ENCODE measurements at places on chromosomes 4 and X.

DNA sequence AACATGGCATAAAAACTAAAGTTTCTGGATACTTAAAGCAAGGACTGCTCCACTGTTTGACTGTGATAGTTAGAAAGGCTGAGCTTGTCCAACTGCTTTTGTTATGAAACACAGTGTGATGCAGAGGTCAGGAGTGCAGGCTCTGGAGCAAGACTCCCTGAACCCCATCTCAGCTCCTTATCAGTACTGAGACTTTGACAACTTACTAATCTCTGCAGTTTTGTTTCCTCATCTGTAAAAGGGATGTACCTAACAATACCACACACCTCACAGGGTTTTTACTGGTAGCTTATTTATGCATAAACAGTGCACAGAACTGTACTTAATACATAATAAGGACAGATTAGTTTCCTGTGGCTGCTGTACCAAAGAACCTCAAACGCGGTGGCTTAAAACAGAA lies 804.3 kb downstream of the FSTL5 start:
- DNase-seq: no peak

GRCh38 chr4:10496200-10496599 lies 39.0 kb upstream of the ZNF518B start:
- no peak for DNase-seq

DNA sequence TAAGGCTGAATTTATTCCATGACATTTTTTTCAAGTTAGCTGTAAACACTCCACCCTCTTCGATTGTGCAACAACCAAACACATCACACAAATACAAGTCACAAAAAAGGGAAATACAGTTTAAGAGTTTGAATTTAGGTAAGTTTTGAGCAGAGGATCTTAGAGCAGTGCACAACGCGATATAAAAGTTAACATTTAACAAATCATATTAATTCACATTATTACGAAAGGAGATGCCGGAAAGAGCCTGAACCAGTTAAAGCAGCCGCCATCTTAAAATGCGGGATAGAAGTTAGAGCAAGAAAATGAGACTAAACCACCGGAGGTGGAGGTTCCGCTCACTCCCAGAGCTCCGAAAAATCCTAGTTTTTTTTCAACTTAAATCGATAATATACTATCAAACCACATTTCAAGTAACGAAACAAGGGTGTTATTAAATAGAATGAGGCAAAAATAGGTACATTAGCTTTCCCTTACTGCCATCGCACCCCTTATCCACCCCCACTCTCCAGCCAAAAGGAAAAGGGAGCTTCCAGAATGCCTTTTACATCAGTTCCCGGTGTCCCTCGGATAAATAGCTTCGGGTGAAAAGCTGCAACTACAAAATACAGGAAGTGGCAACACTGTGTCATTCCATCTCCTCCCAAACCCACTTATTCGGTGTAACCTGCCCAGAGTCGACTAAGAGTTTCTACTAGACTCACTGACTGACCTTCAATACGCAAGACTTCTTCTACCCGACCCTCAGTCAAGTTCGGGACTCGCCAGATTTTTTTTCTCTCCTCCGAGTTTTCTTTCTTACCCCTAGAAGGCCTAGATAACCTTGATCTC lies 1.9 kb downstream of the UBE2D3 start:
- peak; percentile 68 for DNase-seq

- DNase-seq: peak; percentile 33
Observed at GRCh38 chrX:12210196-12210815, 72.0 kb downstream of the FRMPD4 start.

GRCh38 chrX:145818186-145819113 lies 821 bp downstream of the SLITRK2 start:
- no peak for DNase-seq

- no peak for DNase-seq
Observed at GRCh38 chr4:53847965-53848364, 216.4 kb downstream of the CHIC2 start.

DNA sequence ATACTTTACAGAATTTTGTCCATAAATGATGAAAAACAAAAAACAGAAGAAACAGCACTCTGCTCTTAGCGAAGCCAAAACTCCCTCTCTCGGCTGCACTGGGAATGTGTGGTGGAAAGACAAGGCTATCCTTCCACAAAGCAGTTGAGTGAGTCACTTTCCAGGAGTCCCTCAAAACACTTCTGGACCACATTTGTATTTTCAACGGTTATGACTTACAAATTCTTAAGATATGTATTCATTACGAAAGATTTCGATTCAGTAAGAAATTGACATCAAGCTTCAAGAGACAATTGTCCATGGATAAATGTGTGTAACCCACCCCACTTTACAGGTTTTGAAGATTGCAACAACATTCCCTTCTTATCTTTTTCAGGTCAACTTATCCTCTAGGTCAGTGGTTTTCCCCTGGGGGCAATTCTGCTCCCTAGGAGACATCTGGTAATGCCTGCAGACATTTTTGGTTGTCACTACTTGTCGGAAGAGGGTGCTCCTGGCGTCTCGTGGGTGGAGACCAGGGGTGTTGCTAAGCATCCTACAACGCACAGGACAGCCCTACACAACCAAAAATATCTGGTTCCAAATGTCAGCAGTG lies 66.7 kb upstream of the MTNR1A start:
- DNase-seq: peak; percentile 34

DNA sequence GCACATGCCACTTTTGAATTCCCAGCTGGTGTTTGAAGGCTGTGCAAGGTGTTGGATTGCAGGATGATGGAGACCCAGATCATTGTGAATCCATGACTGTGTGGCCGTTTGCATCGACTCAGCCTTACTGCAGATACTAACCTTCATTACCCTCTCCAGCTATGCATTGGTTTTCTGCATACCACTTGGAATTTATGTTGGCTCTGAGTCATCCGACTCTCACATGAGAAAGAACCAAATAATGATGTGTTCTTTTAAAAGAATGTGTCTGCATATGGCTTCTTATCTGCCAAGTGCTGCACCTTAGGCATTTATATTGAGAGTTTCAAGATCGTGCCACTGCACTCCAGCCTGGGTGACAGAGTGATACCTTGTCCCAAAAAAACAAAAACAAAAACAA lies 106.7 kb upstream of the PRKX start:
- DNase-seq: peak; percentile 24

GRCh38 chr4:120812216-120812615 lies 110.3 kb downstream of the PRDM5 start:
- DNase-seq: no peak

- no peak for DNase-seq
Observed at GRCh38 chr4:156169861-156170260, 216.2 kb upstream of the CTSO start.

GRCh38 chr4:114272226-114272625 lies 292.8 kb upstream of the ARSJ start:
- peak; percentile 89 for DNase-seq

DNA sequence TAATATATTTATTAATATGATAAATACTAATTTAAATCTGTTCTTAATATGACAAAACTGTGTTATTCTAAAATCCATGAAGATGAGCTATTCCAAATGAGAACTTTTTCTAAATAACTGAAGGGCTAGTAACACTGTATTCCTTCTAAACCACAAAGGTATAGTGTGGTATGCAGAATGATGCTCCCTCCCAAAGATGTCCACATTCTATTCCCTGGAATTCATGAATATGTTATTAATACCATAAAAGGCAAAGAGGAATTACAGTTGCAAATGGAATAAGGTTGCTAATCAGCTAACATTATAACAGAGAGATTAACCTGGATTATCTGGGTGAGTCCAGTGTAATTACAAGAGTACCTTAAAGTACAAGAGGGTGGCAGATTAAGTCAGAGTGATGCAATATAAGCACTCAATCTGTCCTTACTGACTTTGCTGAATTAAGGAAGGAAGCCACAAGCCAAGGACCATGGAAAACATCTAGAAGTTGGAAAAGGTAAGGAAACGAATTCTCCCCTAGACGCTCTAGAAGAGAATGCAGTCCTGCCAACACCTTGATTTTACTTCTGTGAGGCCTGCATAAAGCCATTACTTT lies 20.7 kb upstream of the MAB21L2 start:
- no peak for DNase-seq

- DNase-seq: no peak
Observed at GRCh38 chr4:144714166-144714565, 68.2 kb downstream of the HHIP start.

GRCh38 chr4:106615410-106615945 lies 246.9 kb upstream of the GIMD1 start:
- no peak for DNase-seq

GRCh38 chr4:162675661-162676060 lies 491.0 kb downstream of the NAF1 start:
- no peak for DNase-seq

DNA sequence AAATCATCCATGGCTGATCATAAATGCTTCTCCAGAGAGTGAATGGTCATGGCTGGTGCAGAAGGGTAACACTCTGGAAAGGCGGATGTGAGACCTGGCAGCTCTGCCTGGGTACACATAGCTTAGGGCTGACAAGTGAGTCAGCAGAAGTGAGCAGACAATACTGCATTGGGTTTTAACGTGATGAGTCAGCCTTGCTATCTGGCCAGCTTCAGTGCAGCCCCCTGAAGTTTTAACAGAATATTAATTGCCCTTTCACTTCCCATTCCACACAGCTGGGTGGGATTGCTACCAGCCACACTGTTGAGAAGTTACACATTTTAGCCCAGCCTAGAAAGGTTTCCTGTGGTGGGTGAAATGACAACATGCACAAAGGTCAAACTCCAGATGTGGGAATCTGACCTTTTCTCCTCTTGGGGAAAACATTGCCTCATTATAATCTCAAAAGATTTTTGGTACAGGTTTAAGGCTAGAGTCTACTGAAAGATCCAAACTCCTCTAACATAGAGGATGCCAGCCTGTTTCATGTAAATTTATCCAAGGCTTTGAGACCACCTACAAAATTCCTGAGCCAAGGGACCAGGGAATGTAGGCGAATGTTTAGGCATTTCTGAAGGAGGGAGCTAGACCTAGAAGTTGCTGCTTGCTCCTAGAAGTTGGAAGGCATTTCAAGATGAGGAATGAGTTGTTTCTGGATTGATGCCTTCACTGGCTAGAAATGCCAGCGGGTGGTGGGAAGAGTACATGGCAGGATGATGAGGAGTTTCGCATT lies 230.3 kb upstream of the PGRMC2 start:
- DNase-seq: peak; percentile 98

- no peak for DNase-seq
Observed at GRCh38 chr4:32226204-32226603, 1506.0 kb downstream of the PCDH7 start.

- DNase-seq: no peak
Observed at GRCh38 chrX:45274576-45274975, 73.9 kb upstream of the DIPK2B start.

- peak; percentile 62 for DNase-seq
Observed at GRCh38 chr4:145736241-145736831, 56.4 kb downstream of the C4orf51 start.

- DNase-seq: no peak
Observed at GRCh38 chr4:115970859-115971258, 857.4 kb upstream of the NDST4 start.

DNA sequence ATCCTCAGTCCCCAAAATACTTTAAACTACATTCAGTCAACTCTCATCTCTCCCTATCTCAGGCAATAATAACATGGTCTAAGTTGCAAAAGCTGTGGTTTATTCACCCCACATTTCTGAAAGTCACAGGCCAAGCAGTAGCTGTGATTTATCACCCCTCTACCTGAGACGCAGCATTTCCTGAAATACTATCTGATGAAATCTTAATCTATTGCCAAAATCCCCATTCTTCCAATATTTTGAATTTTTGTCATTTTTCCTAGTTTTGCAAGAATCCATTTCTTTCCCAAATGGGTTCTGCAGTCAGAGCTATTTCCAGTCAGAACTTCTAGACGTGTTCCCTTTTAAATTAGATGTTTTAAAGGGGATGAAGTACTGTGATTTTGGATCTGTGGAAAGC lies 148.3 kb downstream of the BANK1 start:
- no peak for DNase-seq
